ENCODE measurements at places on chromosomes 4 and X.

- no peak for DNase-seq
Measured at GRCh38 chr4:18975916-18976808, 954.6 kb upstream of the LCORL start.

GRCh38 chrX:128599632-128600031, 547.4 kb upstream of the ACTRT1 start:
- no peak for DNase-seq

GRCh38 chrX:4994855-4995254, 1233.8 kb downstream of the NLGN4X start:
- DNase-seq, result no peak

DNA sequence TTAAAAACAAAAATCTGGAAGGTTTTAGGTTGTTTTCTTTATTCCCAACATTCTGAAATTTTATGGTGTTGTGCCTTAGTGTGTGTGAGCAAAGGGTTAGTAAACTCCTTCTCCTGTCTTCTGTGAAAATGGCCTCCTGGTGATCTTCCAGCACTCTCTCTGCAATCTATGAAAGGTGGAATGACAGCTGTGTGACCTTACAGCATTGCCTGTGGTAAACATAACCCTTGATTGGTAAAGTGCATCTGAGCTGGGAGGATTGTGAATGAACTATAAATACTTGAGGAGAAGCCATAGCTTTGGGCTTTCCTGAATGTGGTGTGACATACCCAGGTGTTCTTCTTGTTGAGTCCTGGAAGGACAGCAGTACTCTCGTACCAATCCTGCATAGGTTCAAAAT, 10.0 kb downstream of the ART3 start:
- no peak for DNase-seq

DNA sequence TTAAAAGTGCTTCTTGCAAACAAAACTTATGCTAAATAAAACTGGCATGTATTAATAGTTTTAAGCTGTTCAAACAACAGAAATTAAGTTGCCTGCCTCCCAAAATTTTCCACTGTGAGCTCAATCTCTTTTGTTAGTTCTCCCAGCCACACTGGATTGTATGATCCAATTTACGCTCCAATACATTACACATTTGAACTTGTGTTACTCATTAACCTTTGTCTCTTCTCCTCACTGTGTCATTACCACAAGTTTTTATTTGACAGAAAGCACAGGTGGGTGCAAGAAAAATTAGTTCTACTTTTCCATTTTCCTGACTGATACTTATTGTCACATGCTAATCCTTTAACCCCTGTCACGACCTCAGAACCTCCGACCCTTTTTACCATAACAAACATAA, 55.5 kb downstream of the SHISA3 start:
- DNase-seq, result no peak
